Cortex of kidney (tissue), 1 donor: ENCODE measurements at places on chromosomes 3 and 15.

DNA sequence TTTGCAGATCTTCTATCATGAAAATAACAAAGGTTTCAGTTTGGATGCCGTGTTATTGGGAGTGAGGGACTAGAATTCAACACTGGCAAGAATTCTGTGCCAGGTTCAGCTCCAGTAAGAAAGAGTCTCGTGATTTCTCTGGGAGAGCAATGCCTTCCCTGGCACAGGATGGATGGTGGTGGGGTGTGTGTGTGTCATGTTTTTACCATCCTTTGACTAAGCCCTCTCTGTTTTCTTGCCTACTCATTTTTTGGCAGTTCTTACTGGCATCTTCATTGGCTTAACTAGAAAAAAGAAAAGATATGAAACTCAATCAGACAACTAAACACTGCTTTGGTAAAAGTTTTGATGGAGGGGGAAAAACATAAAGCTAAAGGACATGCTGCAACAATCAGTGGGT is 86.6 kb downstream of the FMN1 start:
- no peak for DNase-seq

GRCh38 chr3:109050591-109051167 is 67.3 kb downstream of the MORC1 start:
- no peak for DNase-seq

- DNase-seq = no peak
Observed at GRCh38 chr3:122012821-122013220, 9.2 kb downstream of the ILDR1 start.

- no peak for DNase-seq
Observed at GRCh38 chr15:41876007-41876406, 17.8 kb downstream of the SPTBN5 start.

DNA sequence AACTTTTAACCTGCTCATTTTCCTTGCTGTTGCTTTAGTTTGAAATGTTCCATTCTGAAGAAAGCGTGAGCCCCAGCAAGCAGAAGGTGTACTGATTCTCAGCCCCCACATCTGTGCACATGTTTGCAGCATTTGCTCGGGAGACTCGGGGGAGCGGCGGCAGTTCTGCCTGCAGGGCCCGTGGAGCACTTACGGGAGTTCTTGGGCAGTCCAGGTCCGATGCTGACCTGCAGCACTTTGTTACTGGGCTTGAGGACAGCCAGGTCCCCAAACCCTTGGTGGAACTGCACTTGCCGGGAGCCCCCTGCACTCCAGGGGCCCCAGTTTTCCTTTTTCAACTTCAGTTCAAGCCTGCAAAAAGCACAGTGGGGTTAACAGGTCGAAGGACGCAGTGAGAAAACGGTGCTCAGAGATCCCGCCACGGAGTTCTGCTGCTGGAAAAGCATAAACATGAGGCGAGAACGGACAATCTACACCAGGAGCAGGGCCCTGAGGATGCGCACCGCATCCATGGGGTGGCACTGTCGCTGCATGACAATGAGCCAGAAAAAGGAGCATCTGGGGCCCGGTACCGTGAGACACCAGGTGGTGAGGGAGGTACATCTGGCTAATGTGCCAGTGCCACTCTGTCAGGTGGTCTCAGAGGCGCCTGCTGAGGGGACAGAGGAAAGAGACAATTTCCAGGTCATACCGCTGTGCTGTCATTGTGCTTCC is 45.6 kb upstream of the LDHAL6B start:
- no peak for DNase-seq

DNA sequence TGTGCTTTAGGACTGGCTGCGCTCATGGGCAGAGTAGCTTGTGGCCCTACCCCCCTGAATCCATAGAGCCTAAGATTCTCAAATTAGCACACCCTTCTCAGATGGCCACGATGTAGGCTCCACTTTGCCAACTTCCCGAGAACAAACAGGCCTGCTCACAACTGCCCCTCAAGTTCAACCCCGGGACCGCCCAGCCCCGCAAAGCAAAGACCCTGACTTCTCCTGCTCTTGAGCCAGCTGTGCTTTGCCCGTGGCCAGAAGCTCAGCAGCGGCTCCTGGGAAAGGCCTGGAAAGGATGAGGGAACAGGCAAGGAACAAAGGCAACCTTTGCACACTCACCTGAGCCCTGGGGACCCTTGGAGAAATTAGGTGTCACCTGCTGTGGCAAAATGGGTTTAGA is 32.0 kb downstream of the CYP11A1 start:
- DNase-seq = no peak
